ENCODE measurements at places on chromosomes 1 and 21. TPM values are rescaled to one million over a fixed set of nuclear protein-coding genes. Genes with fewer than 3 reads are reported as not detected.

GFI1 gene
- total RNA-seq, result 0.51 TPM

LCE3E gene
- total RNA-seq, result not detected

IGSF3 gene
- 0.84 TPM for total RNA-seq

IFI44L gene
- 25.6 TPM for total RNA-seq

SLAMF6 gene
- total RNA-seq, result 1.2 TPM

KRTAP13-3 gene
- total RNA-seq, result not detected

CD48 gene
- 5.3 TPM for total RNA-seq

ADAMTS1 gene
- 480 TPM for total RNA-seq

All from mesenteric fat pad (tissue), 1 donor.